ENCODE measurements at places on chromosomes 5 and 9.
A peak's percentile ranks its signal among the peaks of the same experiment; 100 is the strongest.

GRCh38 chr5:94017579-94017978, 276.2 kb upstream of the POU5F2 start:
- DNase-seq, result no peak

DNA sequence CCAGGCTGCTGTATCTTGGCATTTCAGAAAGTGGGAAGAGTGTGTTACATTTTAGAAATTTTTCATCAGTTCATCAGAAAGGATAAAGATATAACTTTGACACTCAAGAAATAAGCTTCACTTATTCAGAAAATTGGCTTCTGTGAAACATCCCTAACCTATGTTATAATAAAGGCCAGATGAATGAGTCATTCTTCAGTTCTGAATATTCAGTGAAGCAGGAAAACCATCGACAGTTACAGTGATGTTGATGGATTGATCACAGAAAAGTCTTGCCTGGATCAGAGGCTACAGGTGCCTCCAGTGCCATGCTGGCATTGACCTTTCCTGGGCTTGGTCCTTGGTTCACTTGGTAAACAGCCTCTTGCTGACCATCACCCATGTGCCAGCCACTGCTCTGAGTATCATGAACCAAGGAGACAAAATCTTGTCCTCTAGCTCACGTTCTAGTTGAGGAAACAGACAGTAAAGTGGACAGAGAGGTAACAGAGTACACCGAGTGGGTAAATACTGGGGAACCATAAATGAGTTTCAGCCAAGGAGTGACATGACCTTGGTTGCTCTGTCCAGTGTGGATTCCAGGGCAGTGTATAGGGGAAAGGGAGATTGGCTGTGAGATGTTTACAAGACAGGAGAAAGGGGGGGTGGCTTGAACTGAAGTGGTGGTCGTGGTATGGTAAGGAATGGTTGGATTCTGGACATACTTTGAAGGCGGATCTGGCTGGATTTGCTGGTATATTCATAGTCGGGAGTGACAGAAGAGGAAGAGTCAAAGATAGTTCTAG, 98.6 kb downstream of the AMBP start:
- DNase-seq, result no peak

- DNase-seq, result peak; percentile 78
Measured at GRCh38 chr5:179120421-179120861, 60.3 kb downstream of the ZNF354C start.

DNA sequence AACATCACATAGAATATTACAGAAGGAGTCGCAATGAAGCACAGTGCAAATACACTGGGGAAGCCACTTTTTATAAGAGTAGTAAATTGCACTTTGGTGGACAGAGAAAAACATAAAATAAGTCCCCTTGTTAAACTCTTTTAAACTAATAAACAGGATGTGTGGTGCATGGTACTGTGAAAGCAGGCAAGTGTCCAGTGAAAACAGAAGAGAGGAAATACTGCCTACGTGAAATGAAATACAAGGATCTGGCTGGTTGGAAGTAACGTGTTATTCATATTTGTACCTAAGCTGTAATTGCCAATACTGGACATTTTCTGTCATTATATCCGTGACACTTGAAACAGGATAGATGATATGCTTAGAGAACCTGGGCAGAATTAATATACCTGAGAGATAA, 191.9 kb upstream of the SLC27A6 start:
- no peak for DNase-seq

GRCh38 chr9:89690334-89690912, 85.6 kb downstream of the GADD45G start:
- DNase-seq, result no peak

DNA sequence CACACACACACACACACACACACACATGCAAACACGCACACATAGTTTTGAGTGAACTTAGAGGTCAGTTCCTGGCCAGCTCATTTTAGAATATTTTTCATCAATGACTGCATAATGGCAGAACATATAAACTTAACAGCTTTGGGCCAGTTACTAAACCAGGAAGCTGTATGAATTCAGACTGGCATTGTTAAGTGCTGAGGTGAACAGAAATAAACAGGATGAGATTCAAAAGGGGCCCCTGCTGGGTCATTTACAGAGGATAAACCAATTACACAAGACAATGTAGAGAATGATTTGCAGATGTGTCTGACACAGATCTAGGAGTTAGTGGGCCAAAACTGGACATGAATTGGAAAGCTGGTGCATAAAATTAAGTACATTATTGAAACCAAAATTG, 44.6 kb downstream of the MARCHF11 start:
- DNase-seq, result no peak

GRCh38 chr5:123090661-123091297, 1.7 kb downstream of the PRDM6 start:
- DNase-seq, result no peak

DNA sequence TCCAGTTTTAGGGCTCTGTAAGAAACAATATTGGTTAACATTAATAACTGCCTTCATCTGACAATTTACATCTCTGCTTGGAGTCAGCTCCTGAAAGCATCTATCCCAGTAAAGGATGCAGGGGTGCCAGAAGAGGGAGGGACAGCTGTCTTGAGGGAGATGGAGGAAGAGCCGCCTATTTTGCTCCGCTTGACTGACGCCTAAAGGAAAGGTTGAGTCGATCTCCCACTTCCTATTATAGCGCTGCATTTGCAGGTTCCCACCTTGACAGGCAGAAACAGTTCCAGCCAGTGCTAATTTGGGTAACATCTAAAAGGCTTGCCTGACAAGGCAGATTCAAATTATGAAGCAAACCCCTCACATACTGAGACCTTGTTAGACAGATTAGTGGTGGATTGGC, 374.6 kb downstream of the SPATA31D1 start:
- DNase-seq, result no peak

GRCh38 chr5:75322066-75322465, 15.0 kb upstream of the HMGCR start:
- DNase-seq, result no peak

DNA sequence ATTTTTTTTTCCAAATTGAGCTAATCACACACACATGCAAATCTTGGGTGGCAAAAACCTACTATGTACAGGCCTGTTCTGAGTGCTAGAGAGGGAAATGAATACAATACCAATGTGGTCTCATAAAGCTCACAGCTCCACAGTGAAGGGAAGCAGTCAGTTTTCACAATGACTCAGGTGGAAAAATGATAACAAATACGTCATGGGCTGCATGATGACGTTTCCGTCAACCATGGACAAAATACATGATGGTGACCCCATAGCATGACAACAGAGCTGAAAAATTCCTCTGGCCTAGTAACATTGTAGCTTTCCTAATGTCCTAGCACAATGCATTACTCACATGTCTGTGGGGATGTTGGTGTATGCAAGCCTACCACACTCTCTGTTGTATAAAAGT, 252.5 kb downstream of the TRIM32 start:
- no peak for DNase-seq

GRCh38 chr5:159286420-159287035, 23.4 kb downstream of the UBLCP1 start:
- no peak for DNase-seq

DNA sequence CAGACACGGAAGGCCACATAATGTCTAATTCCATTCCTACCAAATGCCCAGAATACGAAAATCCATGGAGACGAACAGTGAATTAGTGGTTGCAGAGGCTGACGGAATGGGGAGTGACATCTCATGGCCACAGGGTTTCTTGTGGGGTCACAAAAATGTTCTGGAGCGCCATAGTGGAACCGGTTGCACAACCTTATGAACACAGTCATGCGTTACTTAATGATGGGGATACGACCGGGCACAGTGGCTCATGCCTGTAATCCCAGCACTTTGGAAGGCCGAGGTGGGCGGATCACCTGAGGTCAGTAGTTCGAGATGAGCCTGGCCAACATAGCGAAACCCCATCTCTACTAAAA, 26.0 kb upstream of the TTLL11 start:
- DNase-seq, result no peak

GRCh38 chr9:136941231-136942111, 3.1 kb downstream of the FBXW5 start:
- DNase-seq, result no peak

GRCh38 chr5:142609142-142609541, 76.7 kb downstream of the FGF1 start:
- DNase-seq, result no peak

- no peak for DNase-seq
Measured at GRCh38 chr9:96075111-96075510, 199.6 kb downstream of the ERCC6L2 start.

- no peak for DNase-seq
Measured at GRCh38 chr5:164346785-164347630, 841.6 kb downstream of the MAT2B start.

DNA sequence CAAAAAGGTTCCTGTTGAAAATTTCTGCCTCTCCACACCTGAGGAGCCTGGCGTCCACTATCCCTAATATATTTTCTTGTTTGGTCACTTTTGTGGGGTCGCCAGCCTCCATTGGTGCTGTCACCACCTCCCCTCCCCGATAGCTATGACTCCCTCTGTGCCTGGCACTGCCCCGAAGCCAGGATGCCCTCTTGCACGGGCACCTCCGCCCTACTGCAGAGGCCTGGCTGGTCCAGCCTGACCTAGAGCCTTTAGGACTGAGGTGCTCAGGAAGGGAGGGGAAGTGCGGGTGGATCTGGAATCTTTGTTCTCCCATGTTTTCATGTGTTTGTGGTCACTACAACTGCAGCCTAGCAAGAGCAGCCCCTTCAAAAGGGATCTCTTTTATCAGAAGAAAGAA, 62.6 kb downstream of the WNK2 start:
- no peak for DNase-seq
